ENCODE measurements at places on chromosomes 3 and 15. TPM values are rescaled to one million over a fixed set of nuclear protein-coding genes. Genes with fewer than 3 reads are reported as not detected.

DNA sequence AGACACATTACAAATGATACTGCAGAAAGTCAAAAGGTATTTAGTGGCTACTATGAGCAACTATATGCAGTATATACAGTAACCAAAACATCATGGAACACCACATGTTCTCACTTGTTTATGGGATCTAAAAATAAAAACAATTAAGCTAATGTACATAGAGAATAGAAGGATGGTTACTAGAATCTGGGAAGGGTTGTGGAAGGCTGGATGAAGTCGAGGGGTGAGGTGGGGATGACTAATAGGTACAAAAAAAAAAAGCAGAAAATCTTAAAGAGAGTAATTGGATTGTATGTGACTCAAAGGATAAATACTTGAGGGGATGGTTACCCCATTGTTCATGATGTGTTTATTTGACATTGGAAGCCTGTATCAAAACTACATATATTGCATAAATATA lies 848.8 kb upstream of the GBE1 start:
- no peak for DNase-seq

LRRIQ4 gene
- not detected for total RNA-seq

GABRG3 gene
- total RNA-seq, result 2.6 TPM

CAND2 gene
- 11.1 TPM for total RNA-seq
